Right kidney (tissue), 9 donors: ENCODE measurements at places on chromosomes 4 and X.
A peak's percentile ranks its signal among the peaks of the same experiment; 100 is the strongest.

DNA sequence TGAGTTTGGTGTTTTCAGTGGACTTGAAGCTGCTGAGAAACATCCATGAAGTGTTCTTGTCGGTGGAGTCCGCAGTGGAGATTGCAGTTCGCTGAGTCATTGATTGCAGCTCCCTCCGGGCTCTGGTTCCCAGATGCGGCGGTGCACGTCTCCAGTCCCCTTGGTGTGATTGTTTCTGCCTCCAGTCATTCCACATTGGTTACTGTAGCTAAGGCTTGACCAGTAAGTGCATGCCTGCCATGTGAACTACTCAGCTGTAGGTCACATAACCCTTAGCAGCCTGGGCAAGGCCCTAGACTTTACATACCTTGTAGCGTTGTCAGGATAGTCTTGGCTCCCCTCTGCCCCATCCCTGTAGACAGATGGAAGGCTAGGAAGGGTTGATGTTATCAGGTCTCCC lies 53.8 kb upstream of the CLCN4 start:
- no peak for DNase-seq

DNA sequence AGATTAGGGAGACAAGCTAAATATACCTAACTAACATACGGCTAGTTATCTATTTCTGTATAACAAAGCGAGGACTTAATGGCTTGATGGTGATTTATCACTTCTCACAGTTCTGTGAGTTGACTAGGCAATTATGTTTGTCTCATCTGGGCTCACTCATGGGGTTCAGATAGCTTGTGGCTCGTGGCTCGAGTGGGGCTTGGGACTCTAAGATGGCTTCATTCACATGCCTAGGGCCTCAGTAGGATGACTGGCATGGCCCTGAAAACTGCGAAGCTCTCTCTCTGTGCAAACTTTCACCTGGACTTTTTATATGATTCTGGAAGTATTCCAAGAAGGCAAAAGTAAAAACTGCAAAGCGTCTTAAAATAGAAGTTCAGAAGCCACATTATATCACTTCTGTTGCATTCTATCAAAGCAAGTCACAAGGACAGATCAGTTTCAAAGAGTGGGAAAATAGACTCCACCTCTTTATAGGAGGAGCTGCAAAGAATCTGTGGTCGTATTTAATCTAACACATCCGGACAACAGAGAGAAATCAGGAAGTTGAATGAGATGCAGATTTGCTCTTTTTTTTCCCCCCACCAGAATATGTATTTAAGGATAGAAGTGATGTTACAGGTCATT lies 491.2 kb downstream of the INPP4B start:
- no peak for DNase-seq

- no peak for DNase-seq
Observed at GRCh38 chrX:19954335-19955096, 36.3 kb downstream of the BCLAF3 start.

- no peak for DNase-seq
Observed at GRCh38 chr4:76292730-76293129, 13.8 kb upstream of the STBD1 start.

DNA sequence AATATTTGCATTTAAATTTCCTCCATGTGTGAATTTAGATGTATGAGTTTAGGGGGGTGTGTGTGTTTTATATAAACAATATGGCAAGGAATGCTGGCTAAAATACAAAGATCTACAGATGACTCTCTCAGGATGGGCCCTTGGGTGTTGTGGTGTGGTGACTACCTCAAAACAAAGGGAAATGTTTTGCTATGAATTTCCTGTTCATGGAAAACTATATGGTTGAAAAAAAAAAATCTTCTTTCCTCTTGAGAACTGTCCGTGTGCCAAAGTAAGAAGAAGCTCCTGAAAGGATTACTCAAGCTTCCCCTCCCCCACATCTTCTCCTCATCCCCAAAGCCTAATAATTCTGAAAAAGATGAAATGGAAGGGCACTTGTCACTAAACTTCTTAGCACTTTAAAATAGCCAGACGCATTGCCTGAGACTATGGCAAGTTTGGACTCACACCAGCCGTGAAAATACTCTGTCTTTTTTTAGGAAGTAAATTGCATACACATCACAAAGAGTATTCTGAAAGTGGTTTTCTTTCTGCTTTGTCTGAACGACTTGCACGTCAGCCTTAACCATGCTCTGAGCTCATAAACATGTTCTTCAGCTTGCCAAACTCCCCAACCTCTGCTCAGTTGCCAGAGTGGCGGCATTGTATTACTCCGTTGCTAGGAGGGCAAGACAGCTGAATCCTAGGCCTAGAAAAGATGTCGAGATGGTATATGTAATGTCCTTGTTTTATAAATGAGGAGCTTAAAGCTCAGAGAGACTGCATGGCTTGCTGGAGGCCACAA lies 250.4 kb upstream of the JADE1 start:
- no peak for DNase-seq

- no peak for DNase-seq
Observed at GRCh38 chrX:148698221-148698620, 197.8 kb downstream of the AFF2 start.

DNA sequence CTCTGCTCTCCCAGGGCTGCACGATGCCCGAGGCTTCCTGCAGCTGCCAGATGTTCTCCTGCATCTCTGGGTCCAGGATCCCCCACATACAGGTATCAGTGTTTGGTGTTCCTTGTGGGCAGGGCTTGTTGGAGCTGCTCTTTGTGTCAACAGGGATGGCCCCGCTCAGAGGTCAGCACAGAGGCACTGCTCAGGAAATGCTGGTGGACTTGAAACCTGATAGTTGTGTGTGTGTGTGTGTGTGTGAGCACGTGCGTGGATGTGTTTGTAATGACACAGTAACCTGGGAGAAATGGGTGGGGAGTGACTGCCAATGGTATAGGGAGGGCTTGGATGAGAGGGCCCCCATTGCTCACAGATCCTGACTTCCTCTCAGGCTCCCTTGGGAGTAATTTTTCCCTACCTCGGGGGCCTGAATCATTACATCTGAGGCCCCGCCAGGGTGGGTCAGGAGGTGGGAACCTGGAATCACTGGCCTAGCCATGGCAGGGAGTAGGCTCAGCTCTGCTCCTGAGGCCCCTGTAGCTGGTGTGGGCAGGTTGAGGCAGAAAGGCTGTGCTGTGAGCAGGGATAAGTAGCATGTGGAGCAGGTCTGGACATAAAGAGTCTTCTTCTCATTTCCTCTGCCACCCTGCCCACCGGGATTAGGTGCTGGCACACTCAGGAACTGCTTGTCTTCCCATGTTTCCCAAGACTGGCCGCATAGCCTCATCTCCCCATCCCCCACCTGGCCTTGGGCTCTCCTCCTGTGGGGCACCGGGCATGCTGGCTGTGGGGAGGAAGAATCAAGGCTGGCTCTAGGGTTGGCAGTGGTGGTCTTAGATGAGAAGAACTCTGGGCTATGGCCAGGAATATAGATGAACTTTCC lies 2.5 kb upstream of the EFNB1 start:
- no peak for DNase-seq

GRCh38 chrX:115894087-115894486 lies 276.5 kb upstream of the AGTR2 start:
- no peak for DNase-seq

- DNase-seq, result no peak
Observed at GRCh38 chr4:3416270-3416669, 25.5 kb upstream of the HGFAC start.

- no peak for DNase-seq
Observed at GRCh38 chr4:41325901-41326300, 69.2 kb downstream of the UCHL1 start.

- DNase-seq, result no peak
Observed at GRCh38 chr4:56681853-56682525, 893 bp upstream of the HOPX start.

DNA sequence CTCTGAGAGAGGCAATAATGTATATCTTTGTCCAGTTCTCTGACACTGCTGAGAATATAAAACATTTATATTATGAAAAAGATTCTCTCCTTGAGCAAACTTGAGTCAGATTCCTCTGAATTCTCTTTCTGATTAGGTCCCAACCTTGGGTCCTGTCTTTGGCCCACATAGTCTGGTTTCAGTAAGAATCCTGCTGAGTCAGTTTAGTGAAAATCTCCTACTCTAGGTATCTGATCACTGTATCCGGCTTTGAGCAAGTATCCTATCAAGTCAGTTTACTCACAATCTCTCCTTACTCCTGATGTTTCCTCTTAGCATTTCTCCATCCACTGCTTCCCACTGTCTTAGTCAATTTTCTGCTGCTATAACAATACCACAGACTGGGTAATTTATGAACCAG lies 253.9 kb downstream of the OPHN1 start:
- no peak for DNase-seq

DNA sequence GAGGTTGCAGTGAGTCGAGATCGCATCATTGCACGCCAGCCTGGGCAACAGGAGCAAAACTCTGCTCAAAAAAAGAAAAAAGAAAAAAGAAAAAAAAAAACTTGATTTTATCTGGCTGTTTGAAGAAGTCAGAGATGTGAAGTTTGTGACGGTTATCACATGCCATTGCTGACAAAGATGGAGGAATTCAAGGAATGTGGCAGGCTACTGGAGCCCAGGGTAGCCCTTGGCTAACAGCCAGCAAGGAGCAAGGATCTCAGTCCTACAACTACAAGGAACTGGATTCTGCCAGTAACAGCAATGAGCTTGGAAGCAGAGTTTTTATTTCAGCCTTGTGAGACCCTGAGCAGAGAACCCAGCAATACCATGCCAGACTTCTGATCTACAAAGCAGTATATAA lies 24.3 kb upstream of the TET2 start:
- DNase-seq, result no peak

- DNase-seq, result no peak
Observed at GRCh38 chr4:77181720-77182119, 24.7 kb downstream of the CCNG2 start.

DNA sequence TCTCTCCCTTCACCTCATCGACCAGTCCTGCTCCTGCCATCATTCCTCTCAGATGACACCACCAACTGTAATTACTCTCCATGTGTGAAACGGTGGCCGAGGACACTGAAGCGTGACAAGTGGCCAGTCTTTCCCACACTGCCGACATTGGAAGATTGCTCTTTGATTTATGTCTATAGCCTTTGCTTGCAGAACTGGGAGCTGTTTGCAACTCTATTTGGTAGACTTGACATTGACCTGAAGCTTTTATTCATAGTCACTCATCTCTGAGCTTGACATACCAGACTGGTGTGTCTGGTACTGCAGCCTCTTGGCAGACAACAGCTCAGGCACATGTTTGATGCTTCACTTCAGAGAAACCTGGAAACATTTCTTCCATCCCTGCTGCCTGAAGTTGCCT lies 121.8 kb upstream of the GALNT7 start:
- peak; percentile 42 for DNase-seq

GRCh38 chr4:88101165-88101564 lies 57.3 kb downstream of the ABCG2 start:
- no peak for DNase-seq

DNA sequence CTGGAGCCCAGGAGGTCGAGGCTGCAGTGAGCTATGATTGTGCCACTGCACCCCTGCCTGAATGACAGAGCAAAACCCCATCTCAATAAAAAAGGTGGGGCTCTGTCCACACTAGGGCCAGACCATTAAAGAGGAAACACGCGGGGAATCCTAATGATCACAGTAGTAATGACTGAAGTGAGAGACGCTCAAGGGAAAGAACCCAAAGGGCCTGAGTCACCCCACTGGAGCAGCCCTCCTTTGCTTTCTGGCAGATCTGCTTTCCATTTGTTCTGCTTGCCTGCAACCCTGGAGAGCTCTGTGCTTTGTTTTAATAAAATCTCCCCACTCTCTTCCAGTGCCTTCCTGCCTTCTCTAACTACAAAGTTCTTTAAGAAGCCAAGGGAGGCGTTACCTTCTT lies 5.0 kb downstream of the TFDP3 start:
- DNase-seq, result no peak

DNA sequence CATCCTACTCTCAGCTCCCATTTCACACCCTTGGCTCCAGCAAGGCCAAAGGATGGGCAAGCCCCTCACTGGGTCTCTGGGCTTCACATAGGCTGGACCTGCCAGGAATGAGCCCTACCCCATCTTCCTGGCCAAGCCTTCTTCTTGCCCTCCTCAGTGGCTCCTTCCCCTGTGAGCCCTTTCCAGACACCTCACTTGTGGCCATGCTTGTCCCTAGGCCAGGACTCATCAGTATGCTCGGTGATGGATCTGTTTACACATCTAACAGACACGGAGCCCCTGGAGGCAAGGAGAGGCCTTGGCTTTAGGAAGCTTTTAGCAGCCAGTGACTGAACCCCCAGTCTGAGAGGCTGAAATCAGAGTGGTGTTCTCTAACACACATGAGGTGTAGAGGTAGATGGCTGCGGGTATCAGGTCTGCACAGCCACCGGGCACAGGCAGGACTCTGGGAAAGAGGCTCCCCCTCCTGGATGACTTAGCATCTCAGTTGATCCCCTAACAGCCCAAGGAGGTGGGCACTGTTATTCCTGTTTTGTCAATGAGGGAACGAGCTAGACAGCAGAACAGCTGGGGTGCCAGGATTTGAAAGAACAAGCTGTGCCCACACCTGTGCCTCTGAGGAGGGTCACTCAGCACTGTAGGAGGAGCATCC lies 44.8 kb downstream of the PPP2R2C start:
- DNase-seq, result no peak

DNA sequence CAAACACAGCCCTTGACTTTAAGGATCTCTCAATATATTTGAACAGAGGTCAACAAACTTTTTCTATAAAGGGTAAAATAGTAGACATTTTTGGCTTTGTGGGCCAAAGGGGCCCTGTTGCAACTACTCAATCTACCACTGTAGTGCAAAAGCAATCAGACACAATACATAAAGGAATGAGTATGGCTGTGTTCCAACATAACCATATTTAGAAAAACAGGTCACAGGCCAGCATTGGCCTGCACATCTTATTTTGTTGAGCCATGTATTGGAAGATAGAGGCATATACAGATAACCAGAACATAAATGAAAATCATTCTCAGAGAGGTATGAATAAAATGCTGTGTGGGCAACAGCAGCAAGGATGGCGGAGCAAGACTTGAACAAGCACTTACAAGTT lies 49.8 kb downstream of the MID1 start:
- DNase-seq, result no peak

DNA sequence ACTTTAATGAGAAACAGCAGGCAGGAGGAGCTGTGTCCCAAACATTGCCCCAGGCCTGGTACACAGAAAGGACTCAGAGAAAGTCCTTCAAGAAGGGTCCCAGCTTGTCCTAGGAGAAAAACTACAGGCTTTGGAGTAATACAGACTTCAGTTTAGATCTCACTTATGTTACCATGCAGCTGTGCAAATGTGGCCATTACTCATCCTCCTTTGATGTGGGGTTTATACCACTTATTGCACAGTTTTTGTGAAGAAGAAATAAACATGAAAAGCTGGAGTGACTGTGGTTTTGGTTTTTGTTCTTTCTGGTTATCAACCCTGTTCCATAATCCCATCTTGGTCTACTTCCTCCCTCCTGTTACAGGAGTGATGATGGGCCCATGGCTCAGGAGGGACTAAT lies 8.1 kb upstream of the CYTL1 start:
- no peak for DNase-seq
